ENCODE measurements at places on chromosomes 11 and 22. TPM values are rescaled to one million over a fixed set of nuclear protein-coding genes. Genes with fewer than 3 reads are reported as not detected.

The CDC42EP1 gene
- 34.5 TPM for polyA plus RNA-seq

- no peak for DNase-seq
Measured at GRCh38 chr11:44746894-44747293, 20.1 kb downstream of the TSPAN18 start.

DNA sequence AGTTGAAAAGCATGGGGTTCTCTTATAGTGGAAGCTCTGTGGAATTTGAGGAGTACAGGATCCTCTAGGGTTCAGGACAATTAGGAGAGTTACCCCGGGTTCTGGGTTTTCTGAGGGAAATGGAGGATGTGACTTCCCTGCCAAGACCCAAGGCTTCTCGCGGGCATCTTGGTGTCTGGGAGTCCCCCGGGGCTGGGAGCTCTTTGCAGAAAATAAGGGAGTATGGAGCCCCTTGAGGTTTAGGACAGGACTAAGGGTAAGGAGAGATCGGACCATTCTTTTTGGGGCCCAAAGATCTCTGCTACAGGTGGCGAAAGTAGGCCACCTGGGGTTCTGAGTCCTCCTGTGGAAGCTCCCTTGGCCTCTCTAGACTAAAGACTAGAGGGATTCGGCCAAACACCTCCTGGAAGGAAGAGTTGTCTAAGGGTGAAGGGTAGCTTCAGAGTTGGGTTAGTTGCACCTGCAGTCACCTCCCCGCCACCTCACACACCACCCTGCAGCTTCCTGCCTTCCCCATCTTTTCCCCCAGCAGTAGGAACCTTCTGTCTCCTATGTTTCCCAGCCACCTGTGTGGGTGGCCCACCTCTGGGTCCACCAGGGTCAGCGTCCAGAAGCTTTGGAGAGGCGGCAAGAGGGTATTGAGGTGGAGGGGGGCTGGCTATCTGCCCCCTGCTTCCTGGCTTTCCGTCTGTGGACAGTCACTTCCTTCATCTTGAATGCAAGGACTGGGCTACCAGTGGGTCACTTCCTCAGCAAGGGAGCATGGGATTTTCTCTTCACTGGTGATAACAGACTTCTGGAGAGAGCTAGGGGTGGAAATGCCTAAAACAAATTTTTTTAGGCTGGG lies 908 bp downstream of the LIMK2 start:
- no peak for DNase-seq

GRCh38 chr11:32434356-32435151 lies 785 bp downstream of the WT1 start:
- DNase-seq = no peak

GRCh38 chr22:24325105-24325757 lies 54.6 kb downstream of the SPECC1L start:
- DNase-seq = no peak

GRCh38 chr11:105609832-105610781 lies at the start of gene GRIA4:
TSS of gene GRIA4 (plus strand) at chr11:105610073. CDS start at chr11:105610998, 925 bp downstream.
- no peak for DNase-seq

DNA sequence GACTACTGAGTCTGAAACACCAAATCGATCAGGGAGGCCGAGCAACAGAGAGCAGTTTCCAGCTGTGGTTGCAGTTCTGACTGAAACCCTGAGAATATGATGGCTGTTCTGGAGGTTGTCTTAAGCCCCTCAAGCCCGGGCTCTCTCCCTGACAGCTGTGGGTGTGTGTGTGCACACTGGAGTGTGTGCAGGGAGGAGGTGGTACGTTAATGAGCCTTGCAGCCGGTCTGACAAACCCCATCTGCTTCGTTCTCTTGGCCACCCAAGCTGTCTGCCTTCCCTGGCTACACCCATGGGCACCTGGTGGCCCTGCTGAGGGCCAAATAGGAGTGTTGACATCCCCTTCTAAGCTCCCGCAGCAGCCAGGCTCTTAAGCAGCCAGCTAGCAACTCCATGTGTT lies 189.8 kb downstream of the KIRREL3 start:
- DNase-seq = no peak
